ENCODE measurements at places on chromosomes 16 and 17.

- DNase-seq = no peak
These were observed 13.9 kb downstream of the CENPV start for GRCh38 chr17:16339402-16339801.

DNA sequence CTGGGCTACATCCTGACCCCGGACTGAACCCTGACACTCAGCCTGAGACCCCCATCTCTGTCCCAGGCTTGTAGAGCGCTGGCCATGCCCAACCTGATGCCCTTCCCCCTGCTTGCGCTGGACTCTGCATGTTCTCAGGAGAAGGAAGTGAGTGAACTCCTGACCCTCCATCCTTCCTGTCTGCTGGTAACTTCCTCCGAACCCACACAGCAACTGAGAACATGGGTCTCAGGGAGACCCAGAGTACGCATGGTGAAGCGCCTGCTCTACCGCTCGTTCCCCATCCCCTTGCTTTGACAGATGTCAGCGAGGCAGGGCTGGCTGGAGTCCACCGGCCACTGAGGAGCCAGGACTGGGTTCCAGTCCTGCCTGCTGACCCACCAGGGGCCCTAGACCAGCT is 6.1 kb downstream of the CAMKK1 start:
- no peak for DNase-seq

- DNase-seq = no peak
These were observed 1.7 kb downstream of the SUPT6H start for GRCh38 chr17:28663723-28664122.

GRCh38 chr17:41771389-41772206 is 14.9 kb downstream of the JUP start:
- no peak for DNase-seq

DNA sequence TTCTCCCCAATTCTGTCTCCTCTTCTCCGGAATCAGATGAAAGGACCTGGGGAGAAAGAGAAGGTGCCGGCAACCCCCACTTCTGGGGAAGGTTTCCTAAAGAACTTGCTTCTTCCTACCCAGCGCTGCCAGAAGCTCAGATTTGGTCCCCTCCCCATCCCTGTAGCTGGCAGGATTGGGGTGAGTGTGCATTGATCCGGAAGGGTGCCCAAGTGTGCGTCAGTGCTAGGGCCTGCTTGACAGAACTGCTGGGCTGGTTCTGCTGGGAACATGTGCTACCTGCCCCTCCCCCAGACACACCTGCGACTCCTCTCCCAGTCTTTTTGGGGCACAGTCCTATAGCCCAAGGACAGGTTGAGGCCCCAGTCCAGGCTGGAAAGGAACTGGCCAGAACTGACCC is 3.3 kb downstream of the ARL4D start:
- DNase-seq = no peak

DNA sequence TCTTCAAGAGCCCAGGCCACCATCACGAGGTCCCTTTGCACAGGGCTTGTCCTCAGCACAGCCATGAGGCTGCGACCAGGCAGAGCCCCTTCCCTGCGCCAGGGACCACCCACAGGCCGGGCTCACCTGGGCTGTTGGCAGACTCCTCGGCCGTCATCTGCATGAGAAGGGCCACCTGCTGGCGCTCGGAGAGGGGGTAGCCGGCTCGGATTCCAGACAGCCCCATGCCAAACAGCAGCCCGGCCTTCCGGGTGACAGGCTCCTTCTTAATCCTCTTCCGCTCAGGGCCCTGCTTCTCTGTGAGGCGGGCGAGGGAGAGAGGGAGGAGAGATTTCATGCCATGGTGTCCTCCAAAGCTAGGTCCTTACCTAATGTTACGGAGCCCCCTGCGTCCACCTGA is 73.4 kb downstream of the ZNF778 start:
- DNase-seq = no peak

- no peak for DNase-seq
These were observed 204.1 kb upstream of the NOG start for GRCh38 chr17:56389356-56389755.

DNA sequence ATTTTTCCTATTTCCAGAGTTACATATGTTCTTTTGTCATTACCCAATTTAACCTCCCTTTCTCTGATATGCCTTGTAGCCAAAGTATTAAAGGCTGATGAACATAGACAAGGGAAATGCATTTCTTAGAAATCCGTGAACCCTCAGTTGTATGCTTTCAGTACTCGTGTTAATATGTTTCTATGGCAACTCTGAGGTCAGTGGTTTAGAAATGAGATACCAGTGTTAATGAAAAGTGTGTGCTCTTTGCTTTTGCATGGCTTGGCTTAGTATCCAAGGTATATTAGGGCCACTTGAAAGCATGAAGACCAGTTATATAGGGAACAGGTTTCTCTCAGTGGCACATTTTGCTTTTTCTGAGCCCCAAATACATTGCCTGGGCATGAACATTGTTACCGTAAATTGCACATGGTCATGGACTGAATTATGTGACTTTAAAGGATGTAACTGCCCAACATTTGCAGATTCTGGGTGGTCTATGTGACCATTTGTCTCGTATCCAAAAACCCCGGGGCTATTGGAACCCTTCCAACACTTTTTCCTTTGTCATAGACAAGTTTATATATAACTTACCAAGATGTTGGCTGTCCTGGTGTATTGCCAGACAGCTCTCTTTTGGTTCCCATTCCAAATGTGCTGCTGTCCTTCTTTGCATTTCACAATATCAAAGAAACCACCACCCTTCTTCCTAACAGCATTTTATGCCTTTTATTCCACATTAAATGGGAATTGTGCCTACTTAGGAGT is 17.5 kb downstream of the ABHD15 start:
- no peak for DNase-seq

- no peak for DNase-seq
These were observed 8.6 kb upstream of the LHX1 start for GRCh38 chr17:36928471-36929345.

DNA sequence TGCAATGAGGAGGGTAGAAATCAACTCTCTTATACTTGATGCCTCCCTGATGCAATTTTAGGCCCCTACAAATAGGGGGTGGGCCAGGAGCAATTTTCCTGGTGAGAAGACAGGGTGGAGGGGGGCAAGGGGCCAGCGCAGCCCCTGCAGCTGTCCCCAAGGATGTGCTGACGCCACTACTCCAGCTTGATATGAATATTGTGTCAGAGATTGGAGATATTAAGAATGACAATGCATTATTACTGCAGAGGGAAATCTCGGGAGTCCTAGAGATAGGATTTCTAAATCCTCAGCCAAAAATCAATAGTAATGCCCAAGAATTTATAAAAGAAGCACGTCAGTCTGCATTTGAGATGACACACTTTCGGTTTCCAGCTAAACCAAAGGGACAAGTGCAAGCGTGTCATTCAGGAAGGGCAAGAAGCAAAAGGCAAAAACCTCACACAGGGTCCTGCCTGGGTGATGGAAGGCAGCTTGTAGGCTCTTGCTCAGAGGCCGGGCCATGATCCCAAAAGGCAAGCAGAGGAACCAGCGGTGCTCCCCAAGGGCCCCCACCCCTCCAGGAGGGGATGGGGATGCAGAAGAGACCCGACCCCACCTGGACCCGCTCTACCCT is 178.8 kb downstream of the C16orf78 start:
- no peak for DNase-seq

GRCh38 chr16:13873835-13874438 is 46.0 kb upstream of the ERCC4 start:
- DNase-seq = no peak

DNA sequence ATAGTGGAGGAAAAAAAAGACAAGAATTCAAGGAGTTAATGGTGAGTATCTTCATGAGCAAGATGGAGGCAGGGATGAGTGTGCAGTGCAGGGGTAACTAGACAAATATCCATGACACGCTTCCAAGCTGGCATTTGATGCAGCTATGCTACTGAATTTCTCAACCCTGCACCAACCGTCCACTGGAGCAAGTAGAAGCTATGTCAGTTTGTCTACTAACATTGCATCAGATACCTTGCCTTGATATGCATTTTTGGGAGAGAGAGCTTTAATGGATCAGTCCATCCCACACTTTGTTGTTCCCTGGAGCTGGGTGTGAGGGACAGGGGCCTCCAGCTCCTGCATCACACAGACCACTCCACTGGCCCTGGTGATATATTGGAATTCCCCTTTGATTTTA is 16.4 kb downstream of the CCL11 start:
- no peak for DNase-seq

- no peak for DNase-seq
These were observed 4.0 kb upstream of the ASPSCR1 start for GRCh38 chr17:81973432-81973831.

DNA sequence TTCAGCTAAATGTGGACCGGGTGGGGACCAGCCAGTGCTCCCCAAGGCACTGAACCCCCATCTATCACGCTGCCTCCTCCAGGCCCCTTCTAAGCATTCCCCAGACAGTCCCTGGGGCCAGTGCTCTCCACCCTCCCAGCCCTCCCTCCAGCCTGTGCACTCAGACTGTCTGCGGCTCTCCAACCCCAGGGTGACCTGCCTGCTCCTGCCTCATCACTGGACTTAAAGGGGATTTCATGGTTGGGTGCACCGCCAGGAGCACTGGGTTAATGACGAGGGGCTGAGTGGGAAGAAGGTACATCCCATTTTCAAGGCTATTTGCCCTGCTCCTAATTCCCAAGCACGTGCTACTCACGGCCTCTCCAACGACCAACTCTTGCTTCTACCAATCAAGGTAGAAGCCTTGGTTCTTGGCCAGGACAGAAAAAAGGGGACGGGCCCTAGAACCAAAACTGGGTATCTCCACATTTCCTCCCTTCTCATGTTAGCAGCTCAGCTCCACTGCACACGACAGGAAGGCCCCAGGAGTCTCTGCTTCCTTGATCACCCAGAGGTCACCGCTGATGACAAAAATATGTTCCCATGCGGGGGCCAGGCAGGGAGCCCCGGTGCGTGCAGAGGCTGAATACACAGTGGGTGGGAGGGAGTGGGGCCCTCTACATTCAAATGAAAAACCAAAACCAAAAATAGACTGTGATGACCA is 3.5 kb upstream of the ABR start:
- DNase-seq = no peak

GRCh38 chr16:54067322-54068065 is 219.1 kb downstream of the IRX3 start:
- no peak for DNase-seq

- DNase-seq = no peak
These were observed 196.6 kb downstream of the UTP18 start for GRCh38 chr17:51456942-51457341.

- no peak for DNase-seq
These were observed 161.2 kb downstream of the UTP18 start for GRCh38 chr17:51421525-51421924.

- no peak for DNase-seq
These were observed 112.9 kb upstream of the GSE1 start for GRCh38 chr16:85500220-85500619.

GRCh38 chr16:71226229-71227141 is 4.0 kb downstream of the HYDIN start:
- no peak for DNase-seq

GRCh38 chr16:23469814-23470213 is 16.8 kb upstream of the COG7 start:
- DNase-seq = no peak

DNA sequence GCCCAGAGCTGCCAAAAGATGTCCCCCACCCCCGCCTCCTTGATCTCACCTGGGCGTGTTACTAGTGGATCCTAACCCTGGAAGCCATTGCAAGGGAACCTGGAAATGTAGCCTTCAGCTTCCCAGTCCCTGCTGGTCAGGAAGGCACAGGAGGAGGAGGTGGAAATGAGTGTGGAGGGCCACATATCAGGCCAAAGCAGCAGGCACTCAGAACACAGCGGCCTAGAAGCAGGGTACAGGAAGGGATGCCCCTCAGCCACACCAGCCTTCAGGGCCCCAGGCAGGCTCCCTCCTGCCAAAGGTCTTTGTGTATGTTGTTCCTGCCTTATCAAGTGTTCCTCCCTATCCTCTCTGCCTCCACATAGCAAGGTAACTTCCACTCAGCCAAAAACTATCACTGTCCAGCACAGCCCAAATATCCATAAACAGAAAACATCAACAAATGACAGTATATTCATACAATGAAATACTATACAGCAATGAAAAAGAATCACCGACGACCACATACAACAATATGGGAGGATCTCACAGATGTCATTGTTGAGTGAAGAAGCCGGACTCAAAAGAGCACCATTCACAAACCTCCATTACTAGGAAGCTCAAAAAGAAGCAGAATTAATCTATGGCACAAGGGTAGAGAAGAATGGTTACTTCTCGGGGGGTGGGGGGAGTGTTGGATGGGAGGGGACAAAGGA is 28.2 kb upstream of the TNFRSF13B start:
- no peak for DNase-seq

DNA sequence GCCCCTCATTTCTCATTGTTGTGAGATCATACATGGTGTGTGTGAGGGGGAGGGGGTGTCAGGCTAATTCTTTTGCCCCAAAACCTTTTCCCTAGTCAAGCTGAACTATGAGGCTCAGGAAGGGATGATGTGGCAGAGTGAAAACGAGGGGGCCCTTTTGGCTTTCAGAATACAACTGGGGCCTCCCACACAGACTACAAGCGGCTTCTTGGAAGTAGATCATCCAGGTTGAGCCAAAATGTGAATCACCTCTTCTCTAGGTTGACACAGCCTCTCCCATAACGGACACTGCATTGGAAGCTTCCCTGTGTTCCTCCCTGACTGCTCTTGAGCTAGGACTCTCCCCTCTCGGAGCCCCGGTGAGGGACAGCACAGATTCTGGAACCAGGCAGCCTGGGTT is 2.3 kb upstream of the ALKBH5 start:
- DNase-seq = no peak

- no peak for DNase-seq
These were observed 13.7 kb downstream of the CORO6 start for GRCh38 chr17:29608986-29609385.

- no peak for DNase-seq
These were observed 54.4 kb downstream of the SF3B3 start for GRCh38 chr16:70578035-70578434.

GRCh38 chr17:75077496-75078283 is 10.1 kb upstream of the SLC16A5 start:
- peak; percentile 49 for DNase-seq

- peak; percentile 49 for DNase-seq
These were observed 164.4 kb upstream of the GSE1 start for GRCh38 chr16:85448557-85449190.

DNA sequence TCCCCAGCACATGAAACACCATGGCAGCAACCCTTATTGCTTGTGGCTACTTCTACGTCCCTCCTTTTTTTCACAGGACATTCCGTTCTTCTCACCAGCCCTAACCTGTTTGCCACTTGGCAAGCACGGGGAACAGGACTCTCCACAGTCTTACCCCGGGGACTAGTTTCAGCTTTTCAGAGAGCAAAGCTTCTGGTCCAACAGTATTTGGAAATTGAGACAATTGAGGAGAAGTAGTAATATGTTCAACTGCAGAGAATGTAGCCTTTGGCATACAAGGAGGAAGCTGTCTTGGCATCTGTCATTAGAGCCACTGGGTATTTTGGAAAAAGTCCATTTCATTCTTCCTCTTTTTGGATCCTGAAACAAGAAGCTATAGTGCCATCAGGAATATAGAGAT is 65.7 kb downstream of the MAP2K6 start:
- DNase-seq = no peak

Measured in activated effector memory CD4-positive, alpha-beta T cell treated with Interleukin-2 at 50 U/mL for 16 hours (primary cell).